HuH-7.5 (cell line): ENCODE measurements at places on chromosomes 7 and 10.

DNA sequence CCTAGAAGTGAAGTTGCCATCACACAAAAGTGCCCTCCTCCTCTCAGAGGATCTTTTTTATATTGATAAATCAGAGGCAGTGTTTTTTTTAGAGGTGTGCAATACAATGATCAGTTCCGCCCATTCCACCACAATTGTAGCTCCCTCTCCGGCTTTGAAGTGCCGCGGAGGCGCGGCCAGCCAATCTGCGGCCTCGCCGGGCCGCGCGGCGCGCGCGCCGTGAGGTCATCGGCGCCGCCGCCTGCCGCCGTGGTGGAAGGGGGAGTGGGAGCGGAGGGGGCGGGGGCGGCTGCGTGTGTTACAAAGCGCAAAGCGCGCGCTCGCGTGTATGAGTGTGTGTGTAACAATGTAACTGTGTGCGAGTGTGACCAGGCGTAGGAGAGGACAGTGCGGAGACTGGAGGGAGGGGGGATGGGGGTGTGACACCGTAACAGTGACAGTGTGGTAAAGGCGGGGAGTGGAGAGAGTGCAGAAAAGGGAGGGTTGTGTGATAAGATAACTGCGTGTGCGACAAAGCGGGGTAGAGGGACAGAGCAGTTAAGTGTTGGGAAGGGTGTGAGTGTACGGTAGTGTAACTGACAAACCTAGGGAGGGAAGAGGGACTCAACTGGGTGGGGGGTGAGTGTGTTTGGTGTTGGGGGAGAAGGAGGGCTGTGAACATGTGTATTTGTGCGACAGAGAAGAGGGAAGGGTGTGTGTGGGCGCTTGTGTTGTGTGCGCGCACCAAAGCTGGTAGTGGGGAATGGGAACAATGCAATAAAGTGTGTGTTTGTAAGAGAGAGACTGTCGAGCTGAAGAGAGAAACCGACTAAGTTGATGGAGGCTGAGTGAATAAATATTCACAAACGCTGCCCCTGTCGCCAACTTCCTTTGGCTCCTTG is at the start of gene SP8:
SP8 (minus strand) TSS at position 108 of the 881 bp plus-strand sequence; CDS start at position 20, 88 bp downstream.
- DNase-seq = peak; percentile 86

DNA sequence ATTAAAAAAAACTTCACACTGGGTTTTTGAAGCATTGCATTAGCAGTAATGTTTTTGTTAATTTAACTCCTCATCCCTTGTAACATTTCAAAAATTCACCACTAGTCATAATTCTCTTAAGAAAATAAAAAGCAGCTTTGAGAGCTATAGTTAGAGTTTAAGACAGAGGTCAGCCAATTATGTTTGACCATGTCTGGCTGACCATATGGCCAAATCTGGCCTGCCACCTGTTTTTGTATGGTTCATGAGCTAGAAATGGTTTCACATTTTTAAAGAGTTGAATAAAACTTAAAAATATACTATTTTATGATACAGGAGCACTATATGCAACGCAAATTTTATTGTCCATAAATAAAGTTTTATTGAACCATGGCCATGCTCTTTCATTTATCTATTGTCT is 73.0 kb upstream of the LRRTM3 start:
- DNase-seq = no peak

DNA sequence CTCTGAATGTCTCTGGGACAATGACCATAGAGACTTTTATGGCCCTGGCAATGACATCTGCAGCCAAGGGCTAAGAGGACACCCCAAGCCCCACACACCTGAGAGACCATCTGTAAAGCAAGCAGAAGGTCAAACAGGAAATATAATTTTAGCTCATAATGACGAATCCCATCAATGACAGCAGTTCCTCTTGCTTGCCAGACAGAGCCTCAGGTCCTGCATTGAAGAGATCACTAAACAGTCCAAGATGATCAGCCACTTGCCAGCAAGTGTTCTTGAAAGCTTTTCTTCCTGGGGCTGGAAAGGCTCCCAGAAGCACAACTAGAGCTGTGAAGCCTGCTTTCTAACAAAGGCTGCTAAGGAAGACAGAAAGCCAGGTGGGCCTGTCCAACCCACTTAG is 993.7 kb upstream of the AUTS2 start:
- DNase-seq = no peak

DNA sequence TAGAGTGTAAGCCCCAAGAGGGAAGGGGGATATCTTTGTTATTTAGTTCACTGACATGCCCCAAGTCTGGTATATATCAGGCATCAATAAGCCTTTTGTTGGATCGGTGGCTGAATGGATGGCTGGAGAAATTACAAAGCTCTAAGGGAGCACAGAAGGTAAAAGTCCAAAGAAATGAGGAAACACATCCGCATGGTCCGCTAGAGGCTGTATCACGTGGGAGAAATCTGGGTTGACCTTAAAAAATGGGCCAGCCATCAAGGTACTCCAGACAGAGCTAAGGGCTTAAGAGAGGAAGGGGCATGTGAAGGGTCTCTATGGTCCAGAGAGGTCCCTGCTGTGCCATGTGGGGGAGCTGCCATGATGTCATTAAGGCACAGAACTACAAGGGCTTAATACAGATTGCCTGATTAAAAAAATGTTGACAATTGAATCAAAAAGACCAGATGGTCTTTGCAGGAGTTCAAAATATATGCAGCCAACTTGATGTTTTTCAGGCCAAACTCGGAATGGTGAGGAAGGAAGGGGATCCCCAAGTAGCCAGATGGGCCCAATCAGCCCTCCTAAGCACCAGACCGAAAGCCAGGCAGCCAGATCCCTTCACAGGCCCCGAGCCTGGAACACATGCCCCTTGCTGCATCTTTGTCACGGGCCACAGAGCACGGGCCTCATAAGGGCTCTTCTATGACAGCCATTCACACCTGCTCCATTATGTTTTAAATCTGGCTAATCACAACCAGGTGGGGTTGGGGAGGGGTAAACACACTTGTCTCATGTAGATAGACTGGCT is 31.9 kb downstream of the SCRN1 start:
- no peak for DNase-seq
